ENCODE measurements at places on chromosomes 6 and 20.

DNA sequence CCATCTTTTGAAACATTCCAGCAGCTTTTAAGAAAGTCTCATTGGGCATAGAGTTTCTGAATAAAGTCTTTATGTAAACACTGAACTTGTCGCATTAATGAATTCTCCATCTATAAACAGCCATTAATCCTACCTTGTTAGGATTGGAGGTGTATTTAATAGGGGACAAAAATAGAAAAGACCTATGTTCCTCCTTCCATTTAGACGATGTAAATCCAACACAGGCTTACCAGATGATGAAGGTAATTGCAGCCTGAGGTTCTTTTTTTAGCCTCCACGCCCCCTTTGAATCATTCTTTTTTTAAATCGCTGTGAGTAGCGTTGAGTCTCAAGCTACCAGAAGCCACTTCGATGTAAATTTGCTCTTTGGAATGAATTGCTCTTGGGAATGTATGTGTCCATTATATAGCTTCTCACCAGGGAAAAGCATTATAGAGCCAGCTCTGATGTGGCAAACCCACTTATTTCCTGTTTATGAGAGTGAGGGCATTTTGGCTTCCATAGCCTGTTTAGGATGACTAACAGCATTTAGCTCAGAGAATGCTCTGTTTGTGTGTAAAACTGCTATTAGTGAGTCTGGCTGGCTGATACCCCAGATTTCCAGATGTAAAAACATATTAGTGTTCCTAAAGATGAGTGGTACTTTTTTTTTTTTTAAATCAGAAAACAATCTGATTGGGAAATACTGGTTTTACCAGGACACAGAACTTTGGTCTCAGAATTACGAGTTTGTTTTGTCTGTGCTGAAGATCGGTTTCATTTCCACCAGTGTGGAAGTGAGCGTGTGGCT lies 74.9 kb upstream of the CLDN20 start:
- no peak for DNase-seq

- DNase-seq, result no peak
These were observed 22.6 kb downstream of the DYNLT1 start for GRCh38 chr6:158621694-158622544.

- DNase-seq, result no peak
These were observed 88.0 kb upstream of the ELOVL5 start for GRCh38 chr6:53436526-53437303.

GRCh38 chr20:17083738-17084137 lies 143.1 kb upstream of the PCSK2 start:
- DNase-seq, result no peak

- no peak for DNase-seq
These were observed 127.9 kb downstream of the FARS2 start for GRCh38 chr6:5389086-5389745.

All from GM18507 (cell line).